ENCODE measurements at places on chromosomes 2 and 18.

DNA sequence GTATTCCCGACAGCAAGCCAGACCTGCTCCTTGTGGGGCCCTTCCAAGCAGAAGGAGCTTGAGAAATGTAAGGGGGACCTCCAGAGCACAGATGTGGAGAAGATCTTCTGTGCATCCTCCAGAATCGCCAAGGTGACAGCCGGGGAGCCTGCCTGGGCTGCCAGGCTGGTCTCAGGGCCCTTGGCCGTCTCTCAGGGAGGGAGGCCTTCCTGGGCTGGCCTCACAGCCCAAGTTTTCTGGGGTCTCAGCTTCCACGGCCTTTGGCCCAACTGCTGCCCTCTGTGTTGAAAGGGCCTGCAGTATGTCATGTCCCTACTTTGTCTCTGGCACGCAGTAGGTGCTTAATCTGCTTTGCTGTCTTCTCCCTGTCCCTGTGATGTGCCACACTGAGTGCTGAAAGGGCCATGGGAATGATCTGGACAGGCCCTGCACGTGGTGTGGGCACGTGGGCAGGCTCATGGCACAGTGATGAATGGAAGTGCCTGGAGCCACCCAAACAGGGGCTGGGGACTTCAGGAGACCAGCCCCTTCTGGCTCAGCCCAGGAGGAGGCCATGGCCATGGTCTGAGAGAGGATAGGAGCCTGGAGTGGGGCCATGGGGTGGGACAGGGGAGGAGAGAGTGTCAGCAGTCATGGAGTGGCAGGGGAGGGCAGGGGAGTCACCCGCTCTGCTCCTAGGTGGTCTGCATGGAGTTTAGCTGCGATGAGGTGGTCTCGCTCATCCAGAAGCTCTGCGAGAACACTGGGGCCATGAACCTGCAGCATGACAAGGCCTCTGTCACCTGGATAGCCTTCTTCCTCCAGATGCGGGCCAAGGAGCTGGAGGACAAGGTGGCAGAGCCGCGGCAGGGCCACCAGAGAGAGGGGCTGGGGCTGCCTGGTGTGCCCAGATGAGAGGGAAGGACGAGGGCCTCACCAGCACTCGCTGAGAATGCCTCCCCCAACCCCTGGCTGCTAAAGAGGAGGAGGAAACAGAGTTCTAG is 35.4 kb downstream of the HJURP start:
- DNase-seq = no peak

- peak; percentile 42 for DNase-seq
Measured at GRCh38 chr2:64491426-64491825, 32.7 kb upstream of the AFTPH start.

GRCh38 chr2:130852521-130853115 is 15.9 kb downstream of the ARHGEF4 start:
- no peak for DNase-seq

DNA sequence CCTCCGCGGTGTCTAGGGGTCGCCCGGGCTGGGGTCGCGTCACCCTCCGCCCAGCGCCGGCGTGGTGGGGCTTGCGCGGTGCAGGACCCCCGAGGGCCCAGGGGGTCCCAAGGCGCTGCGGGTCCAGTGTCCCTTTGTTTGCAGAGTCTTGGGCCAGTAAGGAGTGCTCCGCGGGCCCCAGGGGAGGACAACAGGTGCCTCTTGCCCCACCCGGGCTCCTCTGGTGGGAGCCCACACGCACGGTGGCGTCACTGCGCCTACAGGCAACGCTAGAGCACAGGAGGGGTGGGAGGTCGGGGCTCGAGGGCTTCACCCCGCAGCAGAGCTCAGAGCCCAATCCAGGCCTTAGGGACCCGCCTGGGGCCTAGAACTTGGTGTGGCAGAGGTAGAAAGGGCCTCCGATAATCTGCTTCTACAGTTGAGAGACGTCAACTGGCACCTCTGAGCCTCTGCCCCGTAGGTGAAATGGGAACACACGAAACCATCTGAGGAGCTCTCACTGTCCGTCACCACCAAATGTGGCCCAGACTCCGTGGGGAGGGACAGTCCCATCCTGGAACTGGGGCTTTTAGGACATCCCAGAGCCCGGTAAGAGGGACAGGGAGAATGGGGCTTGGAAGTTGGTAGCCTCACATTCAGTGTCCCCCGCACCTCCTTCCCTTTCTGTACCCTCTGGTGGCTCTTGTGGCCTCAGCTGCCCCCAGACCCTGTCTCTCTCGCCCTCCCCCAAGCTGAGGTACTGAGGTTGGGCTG is 1.4 kb downstream of the ARID5A start:
- DNase-seq = no peak

GRCh38 chr2:8229546-8229986 is 452.3 kb upstream of the ID2 start:
- peak; percentile 69 for DNase-seq

- peak; percentile 86 for DNase-seq
Measured at GRCh38 chr2:144456680-144457079, 63.2 kb downstream of the ZEB2 start.

DNA sequence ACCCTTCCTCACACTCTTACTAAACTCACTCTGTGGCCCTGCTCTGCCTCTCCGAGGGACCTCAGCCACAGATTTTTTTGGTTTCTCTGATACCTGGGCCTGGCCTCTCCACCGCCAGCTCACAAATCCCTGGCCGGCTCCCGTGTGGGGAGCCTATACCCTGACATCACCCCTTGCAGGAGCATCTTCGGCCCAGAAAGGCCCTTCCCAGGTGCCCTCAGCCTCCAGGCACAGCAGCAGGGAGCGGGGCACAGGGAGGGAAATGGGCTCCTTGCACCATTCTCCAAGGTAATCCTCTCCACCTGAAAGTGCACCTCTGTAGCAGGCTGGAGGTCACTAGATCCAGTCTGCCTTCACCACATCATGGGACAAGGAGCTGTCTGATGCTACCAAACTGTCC is 43.2 kb downstream of the CRACDL start:
- DNase-seq = no peak

DNA sequence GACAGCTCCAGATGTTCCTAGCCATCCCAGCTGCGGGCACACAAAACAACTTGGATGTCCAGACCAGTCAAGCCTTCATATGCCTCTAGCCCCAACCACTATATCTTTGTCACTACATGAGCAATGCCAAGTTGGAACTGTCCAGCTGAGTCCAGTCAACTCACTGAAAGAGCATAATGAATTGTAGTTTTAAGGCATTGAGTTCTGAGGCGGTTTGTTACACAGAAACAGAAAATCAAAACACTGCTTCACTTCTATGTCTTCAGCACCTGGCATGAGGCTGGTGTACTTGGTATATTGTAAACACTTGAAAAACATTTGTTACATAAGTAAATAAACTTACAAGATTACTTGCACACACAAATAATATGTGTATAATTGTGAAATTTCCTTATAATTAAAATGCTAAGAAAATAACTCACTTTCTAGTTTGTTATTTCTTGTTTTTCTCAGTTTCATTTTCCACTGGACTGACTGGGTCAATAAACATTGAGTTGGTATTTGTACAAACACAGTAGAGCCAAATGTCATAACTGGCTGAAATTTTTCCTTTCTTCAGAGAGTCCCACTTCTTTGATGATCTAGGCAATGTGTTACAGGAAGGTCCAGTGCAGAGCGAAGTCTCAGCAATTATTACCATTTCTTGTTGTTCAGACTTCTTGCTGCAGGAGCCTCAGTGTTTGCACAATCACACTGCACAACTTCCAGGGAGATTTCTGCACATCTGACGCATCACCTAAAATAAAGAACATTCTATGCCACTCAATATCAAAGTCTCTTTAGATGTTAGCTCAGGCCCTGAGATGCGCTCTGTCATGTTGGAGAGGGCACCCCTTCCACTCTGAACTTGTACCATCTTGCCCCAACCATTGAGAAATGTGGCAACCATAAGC is 38.2 kb upstream of the DPP4 start:
- no peak for DNase-seq

- peak; percentile 84 for DNase-seq
Measured at GRCh38 chr2:216857131-216857550, 2.7 kb downstream of the TNP1 start.

DNA sequence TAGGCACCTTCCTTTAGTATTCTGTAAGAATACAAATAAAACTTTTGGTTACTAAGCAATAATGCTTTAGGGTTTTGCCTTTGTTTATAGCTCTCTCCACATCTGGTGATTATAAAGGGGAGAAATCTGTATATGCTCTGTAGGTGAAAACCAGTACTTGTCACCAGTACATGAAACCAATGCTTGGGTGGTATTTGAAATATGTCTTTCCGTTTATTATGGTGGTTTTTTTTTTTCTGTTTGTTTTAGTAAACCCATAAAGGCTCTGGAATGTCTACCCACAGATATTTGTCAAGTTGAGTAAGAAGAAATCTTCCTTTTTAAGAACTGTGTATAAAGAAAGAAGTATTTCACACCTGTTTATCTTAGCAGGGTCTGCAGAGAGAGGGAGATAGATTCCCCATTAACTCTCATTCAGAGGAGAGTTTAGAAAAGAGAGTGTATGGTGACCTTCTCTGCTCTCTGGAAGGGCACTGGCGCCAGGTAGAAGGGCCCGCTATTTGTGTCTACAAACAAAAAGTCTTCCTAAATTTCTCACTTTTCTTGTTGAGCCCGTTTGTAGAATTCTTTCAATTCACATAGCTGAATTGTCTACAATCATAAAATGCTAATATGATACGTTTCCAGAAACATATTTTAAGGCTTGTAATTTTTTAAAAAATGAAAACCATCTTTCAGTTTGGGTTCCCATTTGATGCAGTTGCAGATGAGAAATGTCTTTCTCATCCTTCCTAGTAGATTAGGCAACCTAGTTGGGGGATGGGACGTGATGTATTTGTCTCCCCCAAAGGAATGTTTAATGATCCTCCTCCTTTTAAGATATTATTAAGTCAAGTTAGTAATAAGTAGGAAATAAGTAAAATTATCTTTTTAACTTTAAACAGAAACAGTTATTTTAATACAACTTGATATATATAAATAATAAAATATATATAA is 33.9 kb downstream of the MAP3K20 start:
- peak; percentile 91 for DNase-seq

DNA sequence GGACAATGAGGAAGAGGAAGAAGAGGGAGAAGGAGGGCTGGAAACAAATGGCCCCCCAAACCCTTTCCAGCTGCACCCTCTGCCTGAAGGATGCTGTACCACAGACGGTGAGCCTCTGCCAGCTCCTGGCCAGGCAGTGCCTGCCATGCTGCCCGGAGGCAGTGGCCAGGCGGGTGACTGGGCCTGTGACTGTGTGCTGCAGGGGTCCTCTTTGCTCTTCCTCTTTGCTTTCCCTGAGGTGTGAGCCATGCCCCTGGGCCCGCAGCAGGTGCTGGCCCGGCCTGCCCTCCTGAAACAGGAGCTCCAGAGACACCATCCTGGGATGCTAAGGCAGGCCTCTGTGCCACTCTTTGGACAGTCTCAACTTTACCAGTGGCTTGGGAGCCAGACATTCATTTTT is 28.6 kb downstream of the GREB1 start:
- DNase-seq = no peak

Data from fibroblast of skin of right biceps (primary cell).